ENCODE measurements at places on chromosomes 11 and 22.

GRCh38 chr11:70860888-70861287, 391.5 kb downstream of the SHANK2 start:
- DNase-seq, result no peak

GRCh38 chr11:113201054-113201818, 113.1 kb upstream of the TTC12 start:
- no peak for DNase-seq

- DNase-seq, result no peak
Observed at GRCh38 chr22:46066691-46067090, 83.6 kb upstream of the PPARA start.

- DNase-seq, result peak; percentile 44
Observed at GRCh38 chr11:69899957-69900821, 81.0 kb upstream of the FGF3 start.

DNA sequence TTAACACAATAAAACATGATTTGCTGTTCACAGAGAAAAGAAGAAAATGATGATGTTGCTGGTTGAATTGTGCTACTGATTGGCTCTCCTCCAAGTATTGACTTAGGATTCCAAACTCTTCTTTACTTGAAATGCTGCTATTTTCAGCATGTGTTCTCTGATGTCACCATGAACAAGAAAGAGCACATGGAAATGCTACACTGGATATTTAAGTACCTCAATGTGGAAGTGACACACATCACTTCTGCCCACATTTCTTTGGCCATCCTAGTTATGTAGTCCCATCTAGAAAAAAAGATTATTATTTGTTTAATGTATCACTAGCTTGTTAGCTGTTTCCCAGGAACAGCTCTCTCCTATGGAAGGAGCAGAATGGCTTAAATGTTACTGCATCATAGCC, 27.2 kb downstream of the OR52B2 start:
- no peak for DNase-seq

GRCh38 chr11:72812967-72813739, 1.1 kb upstream of the ATG16L2 start:
- peak; percentile 73 for DNase-seq

DNA sequence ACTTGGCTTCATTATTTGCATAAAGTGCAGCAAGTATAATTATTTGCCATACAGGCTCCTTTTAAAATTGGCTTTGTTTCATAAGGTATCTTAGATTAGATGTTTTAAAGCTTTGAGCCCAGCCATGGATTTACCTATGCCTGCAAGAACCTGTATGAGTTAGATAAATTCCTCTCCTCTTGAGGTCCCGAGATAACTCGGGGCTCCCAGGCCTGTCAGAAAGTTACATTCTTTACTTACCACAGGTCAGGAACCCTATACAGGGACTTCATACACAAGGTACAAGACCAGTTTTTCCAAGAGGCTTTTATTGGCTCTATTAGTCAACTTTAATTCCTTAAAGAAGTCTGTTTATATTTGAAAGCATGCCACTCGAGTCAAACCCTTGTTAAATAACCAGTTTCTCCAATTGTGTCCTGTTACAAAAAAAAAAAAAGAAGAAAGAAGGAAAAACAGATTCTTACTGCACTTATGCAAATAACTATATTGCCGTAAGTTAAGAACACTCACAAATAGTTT, 2.3 kb upstream of the C1QTNF6 start:
- DNase-seq, result peak; percentile 22

GRCh38 chr11:78080084-78080817, 589 bp upstream of the NDUFC2 start:
- DNase-seq, result no peak

GRCh38 chr11:68601147-68601546, 83.2 kb upstream of the GAL start:
- DNase-seq, result no peak

DNA sequence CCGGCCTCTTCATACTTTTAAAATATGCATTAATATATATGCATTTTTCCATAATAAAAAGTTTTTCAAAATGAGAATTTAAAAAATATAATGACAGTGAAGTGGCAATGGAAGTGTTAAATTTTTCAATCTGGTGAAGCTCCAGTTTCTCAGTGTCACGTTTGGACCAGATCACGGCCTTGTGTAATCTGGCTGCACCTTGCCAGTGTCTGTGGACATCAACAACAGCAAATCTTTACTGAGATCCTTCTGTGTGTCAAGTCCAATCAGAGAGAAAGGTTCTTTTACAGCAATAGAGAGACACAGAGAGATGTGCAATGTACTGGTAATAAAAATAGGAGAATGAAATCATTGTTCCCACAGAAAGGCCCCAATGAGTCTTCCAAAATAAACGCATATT, 49.8 kb upstream of the PAK1 start:
- no peak for DNase-seq

GRCh38 chr11:84642500-84642899, 984.6 kb downstream of the DLG2 start:
- no peak for DNase-seq

DNA sequence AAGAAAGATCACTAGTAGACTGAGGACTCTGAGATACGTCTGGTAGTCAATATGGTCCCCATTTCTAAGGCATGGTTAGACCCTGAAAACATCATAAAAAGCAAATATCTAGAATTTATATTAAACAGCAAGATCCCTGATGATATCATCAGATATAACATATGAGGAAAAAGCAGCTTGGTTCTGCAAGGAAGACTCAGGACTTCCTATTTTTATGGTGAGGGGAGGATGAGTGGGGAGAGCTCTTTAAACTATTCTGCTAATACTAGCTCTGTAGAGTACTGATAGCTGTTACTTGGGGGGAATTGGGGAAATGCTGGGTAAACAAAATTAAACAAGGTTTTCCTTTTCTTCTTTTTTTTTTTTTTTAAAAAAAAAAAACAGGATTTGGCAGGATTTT, 235.8 kb downstream of the SWAP70 start:
- no peak for DNase-seq

- no peak for DNase-seq
Observed at GRCh38 chr11:75592715-75593114, 30.7 kb downstream of the SERPINH1 start.

- DNase-seq, result no peak
Observed at GRCh38 chr11:128881221-128881620, 9.9 kb upstream of the KCNJ5 start.

- peak; percentile 95 for DNase-seq
Observed at GRCh38 chr11:8838248-8838647, 72.7 kb upstream of the AKIP1 start.

DNA sequence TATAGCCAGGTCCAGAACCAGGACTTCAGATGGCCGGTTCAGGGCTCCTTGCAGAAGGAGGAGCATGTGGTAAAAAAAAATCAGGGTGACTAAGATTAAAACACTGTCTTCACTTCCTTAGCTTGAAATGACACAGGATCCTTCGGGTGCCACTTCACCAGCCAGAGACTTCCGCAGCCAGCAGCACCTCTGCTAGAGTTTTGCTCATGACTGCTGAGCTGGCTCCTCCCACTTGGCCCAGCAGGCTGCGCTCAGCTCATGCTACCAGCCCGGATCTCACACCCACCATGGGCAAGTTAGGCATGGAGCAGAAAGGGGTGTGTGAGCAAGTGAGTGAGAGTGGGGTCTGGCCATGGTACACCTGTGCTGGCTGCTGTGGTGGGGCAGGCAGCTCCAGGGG, 6.6 kb upstream of the MS4A18 start:
- no peak for DNase-seq

GRCh38 chr11:87954476-87954875, 220.8 kb downstream of the RAB38 start:
- DNase-seq, result no peak

DNA sequence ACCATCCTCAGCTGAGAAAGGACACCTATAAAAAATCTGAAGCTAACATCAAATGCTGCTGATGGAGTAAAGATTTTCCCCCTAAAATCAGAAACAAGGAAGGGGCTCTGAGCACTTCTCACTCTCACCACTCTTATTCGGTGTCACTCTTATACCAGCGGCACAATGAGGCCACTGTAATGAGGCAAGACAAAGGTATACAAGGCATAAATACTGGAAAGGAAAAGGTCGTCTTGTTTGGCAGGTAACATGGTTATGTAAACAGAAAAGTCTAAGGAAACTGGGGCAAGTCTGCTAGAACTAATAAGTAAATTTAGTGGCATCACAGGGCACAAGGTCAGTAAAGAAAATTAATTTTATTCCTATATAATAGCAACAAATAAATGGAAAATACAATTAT, 8.1 kb upstream of the MOB2 start:
- no peak for DNase-seq

DNA sequence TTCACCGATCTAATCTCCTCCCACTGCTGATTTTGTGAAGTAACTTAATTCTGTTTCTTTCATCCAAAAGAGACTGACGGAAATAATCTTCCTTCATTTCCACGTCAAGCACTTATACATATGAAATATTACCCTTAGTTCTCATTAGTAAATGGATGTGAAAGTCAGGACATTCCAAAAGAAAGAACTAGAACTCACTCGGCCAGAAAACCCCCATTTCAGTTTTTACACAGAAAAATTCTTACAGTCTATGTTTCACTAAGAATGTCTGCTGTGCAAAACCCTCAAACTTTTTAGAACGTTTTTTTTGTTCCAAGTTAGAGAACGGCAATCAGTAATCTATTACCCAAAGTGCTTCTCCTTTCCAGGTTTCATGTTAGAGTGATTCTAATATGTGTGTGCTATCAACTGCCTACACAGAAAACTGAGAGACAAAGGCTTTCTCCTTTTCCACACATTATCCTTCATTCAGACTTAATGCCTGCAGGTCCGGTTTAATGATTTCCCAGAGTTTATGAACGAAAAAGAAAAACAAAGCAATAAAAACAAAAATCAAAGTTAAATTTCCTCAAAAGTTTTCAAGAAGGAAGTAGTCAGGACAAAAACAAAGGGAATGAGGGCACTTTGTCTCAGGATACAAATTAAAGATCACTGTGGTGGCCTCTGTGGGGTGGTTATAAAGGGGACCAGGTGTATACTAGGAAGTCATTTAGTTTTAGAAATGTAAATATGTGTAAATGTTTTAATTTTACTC, 11.3 kb upstream of the SESN3 start:
- DNase-seq, result no peak

GRCh38 chr11:130054966-130055365, 14.7 kb upstream of the APLP2 start:
- DNase-seq, result no peak

DNA sequence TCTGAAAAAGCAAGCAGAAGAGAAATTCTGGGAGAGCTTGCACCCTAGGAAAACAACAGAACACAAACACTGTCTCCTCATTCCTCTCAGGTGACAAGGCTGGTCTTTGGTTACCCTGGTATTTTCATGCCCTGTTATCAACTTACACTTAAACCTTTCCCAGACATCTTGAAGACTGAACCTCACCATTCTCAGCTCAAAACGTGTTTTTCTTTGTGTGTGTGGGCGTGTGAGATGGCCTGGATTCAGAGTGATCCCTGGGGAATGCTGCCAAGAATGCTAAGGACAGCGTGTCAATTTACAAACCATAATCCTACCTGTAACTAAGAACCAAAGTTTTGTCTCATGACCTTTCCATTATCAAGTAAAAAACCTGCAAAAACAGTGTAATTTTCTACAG, 33.3 kb downstream of the ELF5 start:
- no peak for DNase-seq

- DNase-seq, result no peak
Observed at GRCh38 chr22:31126869-31127175, 4.1 kb downstream of the INPP5J start.

GRCh38 chr11:21641869-21642268, 551.0 kb upstream of the ANO5 start:
- DNase-seq, result no peak

- DNase-seq, result peak; percentile 48
Observed at GRCh38 chr11:35009191-35009943, 92.9 kb downstream of the PDHX start.

DNA sequence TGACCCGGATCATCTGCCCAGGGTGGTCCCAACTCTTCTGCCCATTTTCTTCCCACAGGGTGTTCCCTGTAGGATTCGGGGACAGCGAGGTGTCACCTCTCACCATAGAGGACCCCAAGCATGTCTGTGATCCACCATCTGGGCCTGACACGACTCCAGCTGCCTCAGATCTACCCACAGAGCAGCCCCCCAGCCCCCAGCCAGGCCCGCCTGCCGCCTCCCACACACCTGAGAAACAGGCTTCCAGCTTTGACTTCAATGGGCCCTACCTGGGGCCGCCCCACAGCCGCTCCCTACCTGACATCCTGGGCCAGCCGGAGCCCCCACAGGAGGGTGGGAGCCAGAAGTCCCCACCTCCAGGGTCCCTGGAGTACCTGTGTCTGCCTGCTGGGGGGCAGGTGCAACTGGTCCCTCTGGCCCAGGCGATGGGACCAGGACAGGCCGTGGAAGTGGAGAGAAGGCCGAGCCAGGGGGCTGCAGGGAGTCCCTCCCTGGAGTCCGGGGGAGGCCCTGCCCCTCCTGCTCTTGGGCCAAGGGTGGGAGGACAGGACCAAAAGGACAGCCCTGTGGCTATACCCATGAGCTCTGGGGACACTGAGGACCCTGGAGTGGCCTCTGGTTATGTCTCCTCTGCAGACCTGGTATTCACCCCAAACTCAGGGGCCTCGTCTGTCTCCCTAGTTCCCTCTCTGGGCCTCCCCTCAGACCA, 24.0 kb downstream of the CSF2RB start:
- no peak for DNase-seq

DNA sequence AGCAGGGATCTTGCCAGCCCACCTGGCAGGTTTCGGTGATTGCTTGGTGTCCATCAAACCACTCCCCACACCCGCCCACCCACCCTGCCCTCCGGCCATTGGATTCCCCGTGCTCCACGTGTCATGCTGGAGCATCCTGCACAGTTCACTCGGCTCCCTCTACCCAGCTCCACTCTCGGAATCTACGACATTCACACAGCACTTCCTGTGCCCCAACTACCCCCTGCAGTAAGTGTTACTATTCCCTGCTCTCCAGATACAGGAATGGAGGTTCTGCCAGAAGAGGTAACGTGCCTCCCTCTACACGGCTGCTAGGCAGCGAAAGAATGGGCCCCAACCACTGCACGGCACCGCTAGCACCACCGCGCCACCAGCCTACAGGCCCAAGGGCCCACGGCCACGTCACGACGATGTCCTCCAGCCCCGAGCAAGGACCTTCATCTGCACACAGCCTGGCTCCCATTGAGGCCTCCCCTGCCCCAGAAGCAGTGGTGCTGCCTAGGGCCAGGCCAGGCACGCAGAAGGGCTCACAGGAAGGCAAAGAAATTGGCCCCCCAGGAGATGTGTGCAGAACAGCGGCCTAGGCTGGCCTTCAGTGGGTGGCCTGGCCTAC, 27.6 kb downstream of the WNT7B start:
- no peak for DNase-seq

- no peak for DNase-seq
Observed at GRCh38 chr11:57490456-57491248, 24.9 kb downstream of the SLC43A1 start.

GRCh38 chr11:113001709-113002108, 40.5 kb downstream of the NCAM1 start:
- no peak for DNase-seq

- no peak for DNase-seq
Observed at GRCh38 chr22:32414191-32414590, 2.1 kb upstream of the RTCB start.

GRCh38 chr22:50529897-50530579, at the start of gene TYMP:
Gene TYMP (minus strand): TSS chr22:50530012. CDS start chr22:50529709, 303 bp downstream.
- DNase-seq, result peak; percentile 89

Measured in mesenchymal stem cell (in vitro differentiated cells and primary cell).